NCI-H1417 (cell line): ENCODE measurements at places on chromosomes 3 and 15.
A peak's percentile ranks its signal among the peaks of the same experiment; 100 is the strongest.

GRCh38 chr3:138220788-138221187 is 33.7 kb downstream of the ARMC8 start:
- DNase-seq = no peak

GRCh38 chr3:141992512-141992911 is 116.1 kb downstream of the ATP1B3 start:
- DNase-seq = no peak

DNA sequence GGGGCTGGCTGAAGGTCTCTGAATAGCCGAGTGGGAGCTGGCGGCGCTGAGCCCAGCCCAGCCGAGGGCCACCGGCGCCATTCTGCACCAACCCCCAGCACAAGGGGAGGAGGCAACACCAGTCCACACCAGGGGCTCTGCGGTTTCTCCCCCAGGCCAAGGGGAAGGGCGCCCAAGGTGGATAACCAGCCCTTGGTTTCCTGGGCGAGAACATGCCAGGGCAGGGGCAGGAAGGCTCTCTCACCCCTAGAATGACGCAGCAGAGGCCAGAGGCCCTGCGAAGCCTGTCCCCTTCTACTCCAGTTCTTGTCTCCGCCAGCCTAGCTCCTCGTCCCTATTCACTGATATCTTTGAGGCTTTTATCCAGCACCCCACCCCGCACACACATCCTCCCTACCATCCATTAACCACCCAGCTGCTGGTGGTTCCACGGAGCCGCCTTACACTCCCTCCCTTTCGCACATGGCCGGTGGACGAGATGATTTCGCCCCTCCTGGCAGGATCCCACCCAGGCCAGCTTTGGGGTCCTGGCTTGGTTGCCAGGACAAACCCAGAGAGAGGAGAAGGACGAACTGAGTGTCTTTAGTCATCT is 1.3 kb downstream of the RBPMS2 start:
- DNase-seq = no peak

GRCh38 chr3:49855662-49856061 is 702 bp downstream of the TRAIP start:
- DNase-seq = no peak

DNA sequence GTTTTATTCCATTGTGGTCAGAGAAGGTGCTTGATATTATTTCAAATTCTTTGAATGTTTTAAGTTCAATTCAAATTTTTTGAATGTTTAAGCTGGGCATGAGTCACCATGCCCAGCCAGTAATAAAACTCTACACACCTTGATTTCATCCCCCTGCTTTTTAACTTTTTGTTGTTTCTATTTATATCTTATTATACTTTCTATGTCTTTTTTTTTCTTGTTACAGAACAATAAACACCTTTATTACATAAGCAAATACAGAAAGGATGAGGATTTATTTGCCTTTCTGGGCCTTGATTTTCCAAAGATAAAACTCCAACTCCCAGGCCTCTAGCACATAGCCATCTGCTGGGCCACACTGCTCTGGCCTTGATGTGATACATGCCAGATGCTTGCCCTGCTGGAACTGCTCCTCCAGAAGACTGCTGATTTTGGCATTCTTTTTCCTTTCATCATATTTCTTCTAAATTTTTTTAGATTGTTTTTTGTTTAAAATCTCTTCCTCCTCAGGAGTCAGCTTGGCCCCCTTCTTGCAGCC is 14.0 kb downstream of the DNAH12 start:
- DNase-seq = no peak

- DNase-seq = no peak
Observed at GRCh38 chr3:98741121-98741716, 21.9 kb upstream of the ST3GAL6 start.

DNA sequence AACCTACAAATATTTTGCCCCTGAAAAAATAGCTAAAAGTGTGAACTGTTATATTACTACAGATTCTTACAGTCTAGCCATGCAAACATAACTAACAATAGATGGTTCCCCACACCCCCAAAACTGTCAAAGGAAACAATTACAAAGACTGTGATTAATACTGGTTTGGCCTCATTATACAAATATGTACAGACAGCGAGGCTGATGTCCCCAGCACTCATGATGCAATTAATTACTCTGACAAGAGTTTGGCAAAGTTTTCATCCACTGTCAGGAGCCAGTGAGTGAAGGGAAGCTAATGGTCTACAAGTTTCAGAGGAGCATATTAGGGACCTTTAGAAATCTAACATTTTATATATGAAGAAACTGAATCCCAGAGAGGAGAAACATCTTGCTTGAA is 61.0 kb downstream of the HMG20A start:
- DNase-seq = no peak

- DNase-seq = no peak
Observed at GRCh38 chr3:138331143-138331894, 1.7 kb upstream of the NME9 start.

GRCh38 chr3:45417930-45418847 is 29.8 kb downstream of the LARS2 start:
- peak; percentile 24 for DNase-seq

GRCh38 chr3:10459954-10460754 is 45.2 kb downstream of the ATP2B2 start:
- no peak for DNase-seq

- no peak for DNase-seq
Observed at GRCh38 chr3:137514853-137515252, 249.3 kb upstream of the SOX14 start.

DNA sequence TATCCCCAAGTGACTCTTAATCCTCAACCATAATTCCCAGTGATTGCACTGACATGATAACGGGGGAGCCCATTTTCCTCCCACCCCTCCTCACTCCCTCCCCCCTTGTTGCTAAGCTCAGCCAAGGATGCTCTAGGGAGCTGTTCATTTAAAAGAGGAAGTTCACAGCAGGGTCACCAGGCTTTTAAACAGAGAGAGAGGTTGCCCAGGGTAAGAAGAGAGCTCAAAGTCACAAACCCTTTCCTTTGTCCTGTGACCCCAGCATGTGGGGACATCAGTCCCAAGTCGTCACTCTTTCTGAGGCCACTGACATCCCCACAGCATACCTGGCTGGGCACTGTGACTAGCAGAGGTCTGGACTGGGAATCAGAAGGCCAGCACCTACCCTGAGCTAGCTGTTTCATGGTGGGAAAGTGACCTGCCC is 144.1 kb downstream of the RORA start:
- DNase-seq = peak; percentile 15

- DNase-seq = peak; percentile 80
Observed at GRCh38 chr3:127750226-127751031, 71.9 kb downstream of the MGLL start.

- no peak for DNase-seq
Observed at GRCh38 chr3:186510374-186511079, 33.7 kb downstream of the CRYGS start.

DNA sequence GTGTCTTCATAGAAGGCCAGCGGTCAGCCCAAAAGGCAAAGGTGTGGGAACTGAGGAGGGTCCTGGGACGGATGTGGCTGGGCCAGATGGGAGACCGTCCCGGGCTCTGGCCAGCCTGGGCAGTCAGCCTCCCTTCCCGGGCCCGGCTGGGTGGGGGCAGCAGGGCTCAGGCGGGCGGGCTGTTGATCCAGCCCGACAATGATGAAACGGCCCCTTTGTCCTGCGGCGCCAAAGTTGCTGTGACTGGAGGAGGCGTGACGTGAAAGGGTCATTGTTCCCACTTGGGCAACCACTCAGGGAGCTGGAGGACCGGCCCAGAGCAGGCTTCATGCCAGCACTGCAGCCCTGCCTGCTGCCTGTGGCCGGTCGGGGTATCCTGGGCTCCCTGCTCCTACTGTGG is 16.5 kb downstream of the DUSP7 start:
- no peak for DNase-seq

DNA sequence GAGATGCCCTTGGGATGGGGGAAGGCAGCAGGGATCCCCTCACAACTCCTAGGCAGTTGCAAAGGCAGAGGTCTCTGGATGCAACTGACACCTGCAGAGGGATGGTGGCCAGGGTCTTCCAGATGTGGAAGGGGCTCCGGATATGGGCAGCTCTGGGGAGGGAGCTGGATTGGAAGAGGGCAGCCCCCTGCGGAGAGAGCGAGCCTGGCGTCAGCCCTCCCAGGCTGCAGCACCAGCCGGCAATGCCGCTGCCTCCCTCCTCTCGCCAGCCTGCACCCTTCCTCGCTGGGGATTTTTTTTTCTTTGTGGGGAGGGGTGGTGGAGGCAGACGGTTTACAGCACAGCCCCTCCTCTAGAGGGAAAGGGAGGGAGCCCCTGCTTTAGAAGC is 1.6 kb downstream of the INSYN1 start:
- DNase-seq = no peak

- peak; percentile 63 for DNase-seq
Observed at GRCh38 chr3:128076483-128077201, 24.4 kb downstream of the SEC61A1 start.

DNA sequence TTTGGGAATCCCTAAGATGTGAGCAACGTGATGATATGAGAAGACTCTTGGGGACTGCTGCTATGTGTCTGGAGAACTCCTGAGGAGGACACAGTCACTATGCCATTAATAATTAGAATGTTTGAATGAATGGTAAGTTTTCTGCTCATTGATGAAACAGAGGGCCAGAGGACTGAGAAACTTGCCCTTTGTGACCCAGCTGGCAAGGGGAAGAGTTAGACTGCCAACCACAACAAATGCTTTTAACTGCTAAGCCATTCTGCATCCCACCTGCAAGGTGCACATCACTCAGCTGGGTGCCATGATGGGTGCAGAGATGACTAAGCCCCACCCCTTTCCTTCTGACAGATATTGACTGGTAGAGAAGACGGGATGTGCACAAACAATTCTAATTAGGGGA is 249.6 kb downstream of the THRB start:
- no peak for DNase-seq

DNA sequence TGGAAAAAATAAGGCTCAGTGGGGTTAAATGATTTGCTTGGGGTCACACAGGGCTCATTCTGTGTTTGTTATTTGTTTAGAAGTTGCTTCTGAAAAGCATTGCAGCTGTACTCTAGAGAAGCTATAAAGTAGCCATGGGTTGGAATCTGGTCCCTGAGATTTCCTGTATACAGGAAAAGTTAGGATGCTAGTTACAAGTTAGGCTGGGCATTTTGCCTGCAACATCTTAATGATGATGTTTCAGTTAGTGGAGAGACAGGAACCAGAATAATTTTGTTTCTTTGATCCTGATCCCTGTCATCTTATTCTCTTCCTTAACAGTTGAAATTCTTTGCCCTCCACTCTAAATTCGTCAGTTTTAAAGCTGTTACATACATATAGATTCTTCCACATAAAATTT is 445.3 kb downstream of the OTOL1 start:
- DNase-seq = no peak

- no peak for DNase-seq
Observed at GRCh38 chr15:39188314-39188713, 392.6 kb upstream of the THBS1 start.

DNA sequence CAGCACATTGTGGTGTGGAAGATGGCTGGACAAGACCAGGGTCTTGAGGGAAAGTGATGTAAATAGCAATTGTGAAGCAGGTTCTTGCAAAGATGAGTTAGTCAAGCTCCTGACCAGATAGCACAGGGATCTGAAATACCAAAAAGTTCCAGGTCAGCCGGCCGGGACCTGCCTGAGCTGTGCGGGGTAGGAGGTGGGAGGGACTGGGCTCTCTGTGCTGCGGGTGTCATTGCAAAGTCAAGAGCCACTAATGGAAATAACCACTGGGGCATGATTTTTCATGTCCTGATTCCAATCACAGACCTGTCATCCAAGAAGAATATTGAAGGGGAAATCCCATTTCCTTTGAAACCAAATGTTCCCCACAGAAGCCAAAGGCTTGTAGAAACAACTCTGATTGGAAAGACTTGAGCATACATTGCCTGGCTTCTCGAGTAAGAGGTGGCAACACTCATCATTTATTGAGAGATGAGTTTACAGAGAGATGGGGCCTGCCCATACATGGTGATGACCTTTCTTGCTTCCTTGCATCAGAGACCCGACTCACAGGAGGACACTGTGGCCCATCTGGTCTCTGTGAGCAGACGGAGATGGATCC is 44.2 kb upstream of the KY start:
- no peak for DNase-seq

- DNase-seq = no peak
Observed at GRCh38 chr3:31188112-31188511, 293.7 kb upstream of the GADL1 start.

DNA sequence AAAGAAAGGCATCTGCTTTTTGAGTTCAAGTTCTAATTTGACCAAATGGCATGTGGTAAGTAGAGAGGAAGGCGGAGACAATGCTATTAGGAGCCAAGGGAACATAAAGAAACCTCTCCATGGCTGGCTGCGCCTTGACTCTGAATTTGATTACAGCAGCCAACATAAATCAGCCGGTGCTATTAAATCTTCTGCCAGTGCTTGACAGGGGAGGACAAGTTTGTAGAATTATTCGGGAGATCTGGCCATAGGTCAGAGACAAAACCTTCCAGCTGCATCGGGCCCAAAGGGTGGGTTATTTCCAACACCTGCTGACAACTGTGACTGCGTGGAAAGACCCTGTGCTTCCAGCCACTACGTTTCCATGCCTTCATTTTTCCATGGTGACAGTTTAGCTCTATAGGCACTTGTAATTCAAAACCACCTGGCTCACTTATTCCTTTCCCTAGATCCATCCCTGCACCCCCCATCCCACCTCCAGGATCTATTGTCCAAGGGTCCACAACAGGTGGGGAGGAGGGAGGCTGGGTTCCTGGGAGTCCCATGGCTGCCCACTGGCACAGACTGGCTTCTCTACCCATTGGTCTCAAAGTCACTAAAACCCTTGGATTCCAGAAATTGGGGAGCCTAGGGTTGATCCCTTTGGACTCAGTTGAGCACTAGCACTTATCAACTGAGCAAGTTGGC is 15.9 kb downstream of the COLQ start:
- peak; percentile 72 for DNase-seq

GRCh38 chr3:38655708-38656300 is 6.3 kb upstream of the SCN5A start:
- peak; percentile 16 for DNase-seq

DNA sequence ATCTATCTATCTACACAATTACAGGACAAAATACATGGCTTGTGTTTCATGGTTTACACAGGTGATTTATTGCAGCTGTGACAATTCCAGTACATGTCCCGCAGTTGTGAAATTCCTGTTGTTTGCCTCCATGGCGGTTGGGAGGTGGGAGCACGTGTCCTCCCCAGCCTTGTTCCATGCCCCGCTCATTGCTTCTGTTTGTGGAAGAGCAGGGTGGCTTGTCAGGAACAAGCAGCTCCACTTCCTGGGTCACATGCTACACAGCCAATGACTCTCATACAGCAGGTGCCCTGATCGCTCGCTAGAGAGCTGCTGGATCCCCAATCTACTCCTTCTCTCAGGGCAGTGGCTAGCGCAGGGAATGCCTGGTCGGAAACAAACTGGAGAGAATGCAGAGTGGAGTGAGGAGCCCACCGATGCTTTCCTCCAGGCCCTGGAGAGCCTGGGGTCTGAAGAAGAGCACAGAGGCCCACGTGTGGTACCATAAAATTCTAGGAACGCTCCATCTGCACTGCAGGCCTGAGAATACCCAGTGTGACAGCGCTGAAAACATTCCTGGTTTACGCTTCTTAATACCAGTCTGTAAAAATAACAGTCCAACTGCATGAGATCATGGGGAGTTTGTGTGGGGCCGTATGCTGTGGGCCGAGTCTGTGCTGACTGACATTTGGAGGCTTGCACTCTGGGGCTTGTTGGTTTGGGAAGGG is 270.6 kb upstream of the RGMA start:
- DNase-seq = no peak
